ENCODE measurements at places on chromosomes 2 and 18.

- no peak for DNase-seq
Observed at GRCh38 chr2:54457323-54458023, 1.3 kb downstream of the SPTBN1 start.

DNA sequence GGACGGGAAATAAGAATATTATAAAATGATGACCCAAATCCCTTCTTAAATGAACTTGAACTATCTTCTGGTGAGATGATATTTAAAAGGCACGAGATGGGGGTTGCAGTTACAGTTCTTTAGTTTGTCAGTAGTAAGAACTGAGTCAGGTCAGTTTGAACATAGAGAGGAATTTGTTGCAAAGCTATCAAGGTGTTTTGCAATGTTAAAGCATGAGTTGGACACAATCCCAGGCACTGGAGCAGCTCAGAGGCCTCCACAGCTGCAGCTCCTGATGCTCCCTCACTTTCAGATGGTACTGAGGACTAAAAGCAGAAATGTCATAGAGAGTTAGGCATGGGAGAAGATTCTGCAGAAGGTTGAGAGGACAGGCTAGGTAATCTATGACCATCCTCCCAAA is 236.0 kb downstream of the BCL2 start:
- no peak for DNase-seq

DNA sequence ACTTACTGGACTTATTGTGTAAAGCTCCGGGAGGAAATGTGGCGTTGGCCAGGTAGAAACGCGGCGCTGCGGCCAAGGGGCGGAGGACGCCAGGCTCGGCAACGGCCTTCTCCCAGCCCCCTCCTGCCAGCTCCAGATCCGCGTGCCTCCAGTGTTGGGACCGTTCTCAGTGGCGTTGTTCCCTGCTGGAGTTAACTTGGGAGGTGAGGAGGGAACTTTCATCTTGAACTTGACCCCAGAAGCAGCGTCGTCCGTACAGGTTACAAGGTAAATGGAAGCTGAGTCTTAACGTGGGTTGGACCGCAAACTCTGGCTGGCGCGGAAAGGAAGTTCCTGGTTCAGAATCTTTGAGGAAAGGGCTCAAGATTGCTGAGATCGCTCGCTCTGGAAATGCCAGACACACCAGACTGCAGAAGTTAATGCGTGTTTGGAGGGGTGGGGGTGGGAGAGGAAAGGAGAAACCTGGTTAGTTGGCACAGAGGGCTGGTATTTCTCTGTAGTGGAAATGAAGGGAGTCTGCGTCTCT is 1.3 kb downstream of the TANC1 start:
- no peak for DNase-seq

- no peak for DNase-seq
Observed at GRCh38 chr18:24270358-24270936, 127.2 kb downstream of the OSBPL1A start.
